Esophagus mucosa (tissue), 1 donor: ENCODE measurements at places on chromosomes 6 and 20.

GRCh38 chr6:18675881-18676280 lies 288.7 kb downstream of the RNF144B start:
- ATAC-seq: no peak

- ATAC-seq: peak; percentile 85
These were observed 104.9 kb upstream of the NXT1 start for GRCh38 chr20:23245553-23246181.

DNA sequence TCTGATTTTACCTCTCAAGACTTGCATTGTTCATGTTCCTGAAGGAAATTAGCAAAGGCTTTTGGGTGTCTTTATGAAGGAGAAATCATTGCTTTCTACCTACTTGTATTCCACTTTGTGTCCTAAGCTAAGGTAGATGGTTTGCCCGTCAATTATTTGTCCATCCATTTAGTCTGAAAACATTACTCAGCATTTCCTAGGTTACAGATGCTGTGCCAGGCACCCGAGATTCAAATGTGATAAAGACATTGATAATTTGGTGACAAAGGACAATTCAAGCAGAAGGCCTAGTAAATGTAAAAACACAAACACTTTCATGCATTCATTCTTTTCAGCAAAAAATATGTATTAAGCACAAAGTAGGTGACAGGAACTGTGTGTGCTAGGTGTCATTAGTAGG lies 251.1 kb downstream of the FARS2 start:
- ATAC-seq: no peak

- no peak for ATAC-seq
These were observed 47.0 kb downstream of the HEBP2 start for GRCh38 chr6:138451043-138451442.

GRCh38 chr20:49110767-49111694 lies 64.9 kb downstream of the CSE1L start:
- ATAC-seq: no peak

- peak; percentile 59 for ATAC-seq
These were observed 91.4 kb upstream of the DEFB112 start for GRCh38 chr6:50141100-50141499.

- ATAC-seq: no peak
These were observed 9.5 kb upstream of the IGF2R start for GRCh38 chr6:159959165-159959975.

DNA sequence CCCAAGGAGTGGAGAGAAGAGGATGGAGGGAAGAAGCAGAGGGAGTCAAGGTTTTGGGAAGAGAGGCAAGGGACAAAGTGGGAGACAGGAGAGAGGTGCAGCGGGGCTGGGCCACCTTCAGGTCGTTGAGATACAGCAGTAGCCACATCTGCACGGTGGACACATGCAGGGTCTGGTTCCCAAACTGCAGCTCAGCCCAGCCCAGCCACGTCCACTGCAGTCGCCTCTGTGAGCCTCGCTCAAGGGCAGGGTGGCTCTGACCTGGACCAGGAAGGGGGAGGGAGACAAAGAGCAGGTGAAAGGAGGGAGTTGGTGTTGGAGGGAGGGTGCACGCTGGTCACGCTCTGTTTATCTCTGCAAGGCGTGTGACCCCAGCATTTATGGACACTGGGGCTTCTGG lies 14.9 kb downstream of the CUL7 start:
- no peak for ATAC-seq

DNA sequence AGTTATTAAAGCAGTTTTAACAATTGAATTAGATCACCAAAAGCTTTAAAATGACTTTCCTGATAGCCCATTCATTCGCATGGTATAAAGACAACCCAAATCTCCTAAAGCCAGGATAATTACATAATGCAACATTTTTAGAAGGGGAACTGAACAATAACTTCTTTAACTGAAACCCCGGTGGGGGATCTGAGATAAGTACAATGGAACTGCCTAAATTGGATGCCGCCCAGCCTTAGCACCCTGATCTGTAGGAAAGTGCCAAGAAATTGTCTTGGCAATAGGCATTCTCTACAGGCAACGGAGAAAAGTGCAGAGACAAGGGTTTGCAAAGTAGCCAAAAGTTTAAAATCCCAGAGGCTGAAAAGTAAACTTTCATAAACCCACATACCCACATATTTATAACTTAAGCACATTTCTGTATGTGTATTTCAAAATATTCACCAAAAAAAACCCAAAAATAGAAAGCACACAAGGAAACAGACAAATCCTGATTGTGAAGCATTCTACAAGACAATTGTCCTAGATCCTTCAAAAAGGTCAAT lies 98.8 kb upstream of the BEND6 start:
- ATAC-seq: no peak

GRCh38 chr6:81731814-81732213 lies 20.7 kb downstream of the TENT5A start:
- no peak for ATAC-seq

DNA sequence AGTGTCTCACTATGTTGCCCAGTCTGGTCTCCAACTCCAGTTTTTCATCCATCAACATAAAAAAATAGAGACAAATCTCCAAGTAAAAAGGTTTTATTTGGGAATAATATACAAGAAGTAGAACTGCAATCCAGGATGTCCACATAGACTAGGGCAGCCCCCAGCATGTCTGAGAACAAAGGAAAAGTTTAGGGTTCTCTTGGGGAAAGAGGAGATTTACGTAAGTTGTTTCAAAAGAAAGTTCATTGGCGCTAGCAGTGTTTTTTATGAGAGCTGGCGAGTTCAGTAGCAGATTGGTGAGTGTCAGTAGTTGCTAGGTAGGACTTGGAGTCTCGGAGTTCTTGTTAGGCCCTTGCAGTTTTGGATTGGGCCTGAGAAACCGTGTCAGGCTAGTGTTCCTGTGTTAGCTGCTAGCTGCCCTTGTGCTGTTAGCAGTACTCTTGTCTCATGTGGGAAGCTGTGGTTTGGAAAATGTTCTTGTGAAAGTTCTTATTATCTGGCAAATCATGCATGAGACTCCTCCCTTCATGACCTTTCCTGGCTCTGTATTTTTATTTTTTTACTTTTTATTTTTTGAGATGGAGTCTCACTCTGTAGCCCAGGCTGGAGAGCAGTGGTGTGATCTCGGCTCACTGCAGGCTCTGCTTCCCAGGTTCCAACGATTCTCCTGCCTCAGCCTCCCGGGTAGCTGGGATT lies 24.7 kb downstream of the TTLL9 start:
- peak; percentile 84 for ATAC-seq

GRCh38 chr6:47663462-47664216 lies 34.7 kb upstream of the ADGRF4 start:
- ATAC-seq: peak; percentile 50

GRCh38 chr6:20564269-20564668 lies 30.0 kb downstream of the CDKAL1 start:
- ATAC-seq: no peak

DNA sequence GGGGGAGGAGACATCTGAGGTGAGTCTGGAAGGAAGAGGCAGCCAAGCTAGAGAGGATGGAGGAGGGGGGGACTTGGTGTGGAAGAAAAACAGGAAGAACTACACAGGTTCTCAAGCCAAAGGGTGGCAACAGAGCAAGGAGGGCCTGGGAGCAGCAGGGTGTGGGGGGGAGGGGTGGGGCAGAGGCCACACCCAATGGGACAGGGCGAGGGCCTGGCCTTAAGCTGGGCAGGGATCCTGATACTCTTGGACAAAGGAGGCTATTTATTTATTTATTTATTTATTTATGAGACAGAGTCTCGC lies 359.0 kb downstream of the ZFAND3 start:
- ATAC-seq: peak; percentile 54

DNA sequence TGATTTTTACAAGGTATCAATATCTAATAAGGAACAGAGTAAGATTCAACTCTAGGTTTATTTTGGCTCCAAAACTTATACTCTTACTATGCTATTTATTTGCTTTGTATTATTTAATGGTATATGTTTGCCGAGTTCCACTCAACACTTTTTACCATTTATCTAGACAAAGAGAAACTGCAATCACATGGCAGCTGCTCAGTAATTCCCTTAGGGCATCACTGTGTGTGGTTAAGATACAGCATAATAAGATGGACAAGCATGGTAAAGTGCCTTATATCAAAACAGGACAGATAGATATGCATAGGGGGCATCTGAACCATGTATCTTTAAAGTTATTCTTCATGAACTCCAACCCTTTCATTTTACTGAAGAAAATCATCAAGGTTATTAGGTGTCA lies 483.0 kb upstream of the ID4 start:
- no peak for ATAC-seq

GRCh38 chr20:63102721-63103375 lies 96.1 kb upstream of the BHLHE23 start:
- ATAC-seq: no peak

GRCh38 chr6:88008411-88008810 lies 39.2 kb upstream of the SPACA1 start:
- ATAC-seq: no peak

- no peak for ATAC-seq
These were observed 70.1 kb downstream of the BCAS1 start for GRCh38 chr20:54000262-54000661.

- ATAC-seq: no peak
These were observed 85.3 kb upstream of the SCP2D1 start for GRCh38 chr20:18728165-18728869.
